Effector CD8-positive, alpha-beta T cell (primary cell): ENCODE measurements at places on chromosomes 7 and 10.

DNA sequence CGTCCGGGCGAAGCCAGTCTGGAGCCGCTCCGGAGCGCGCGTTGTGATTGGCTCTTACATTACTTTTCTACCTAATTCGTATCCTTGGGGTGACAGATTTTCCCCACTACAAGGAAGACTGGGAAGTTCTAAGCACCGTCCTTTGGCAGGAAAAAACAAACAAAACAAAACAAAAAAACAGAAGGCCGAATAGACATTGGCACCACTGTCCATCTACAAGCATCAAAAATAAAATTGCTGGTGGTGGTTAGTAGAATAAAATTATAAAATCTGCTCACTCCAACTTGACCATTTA is 651 bp upstream of the SKAP2 start:
- no peak for DNase-seq

- DNase-seq: peak; percentile 5
Observed at GRCh38 chr10:100621360-100622205, 85.8 kb downstream of the HIF1AN start.

DNA sequence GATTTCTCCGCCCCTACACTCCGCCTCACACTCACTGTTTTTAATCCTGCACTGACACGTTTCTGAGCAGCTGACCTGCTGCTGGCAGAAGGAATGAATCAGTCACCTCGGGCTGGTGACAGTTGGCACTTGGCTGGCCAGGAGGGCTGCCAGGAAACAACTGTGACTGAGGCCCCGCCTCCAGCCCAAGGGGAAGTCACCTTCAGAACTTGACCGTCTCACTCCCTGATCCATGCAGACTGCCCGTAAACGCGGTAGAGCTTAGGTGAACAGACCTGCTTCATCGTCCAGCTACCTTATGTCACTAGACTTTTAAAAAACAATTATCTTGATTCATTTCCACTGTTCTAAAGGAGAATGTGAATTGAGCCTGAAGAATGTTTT is 107.5 kb downstream of the DOCK1 start:
- no peak for DNase-seq

- no peak for DNase-seq
Observed at GRCh38 chr7:155341463-155341983, 43.8 kb downstream of the INSIG1 start.

GRCh38 chr10:125076121-125076825 is 84.1 kb downstream of the CTBP2 start:
- no peak for DNase-seq

DNA sequence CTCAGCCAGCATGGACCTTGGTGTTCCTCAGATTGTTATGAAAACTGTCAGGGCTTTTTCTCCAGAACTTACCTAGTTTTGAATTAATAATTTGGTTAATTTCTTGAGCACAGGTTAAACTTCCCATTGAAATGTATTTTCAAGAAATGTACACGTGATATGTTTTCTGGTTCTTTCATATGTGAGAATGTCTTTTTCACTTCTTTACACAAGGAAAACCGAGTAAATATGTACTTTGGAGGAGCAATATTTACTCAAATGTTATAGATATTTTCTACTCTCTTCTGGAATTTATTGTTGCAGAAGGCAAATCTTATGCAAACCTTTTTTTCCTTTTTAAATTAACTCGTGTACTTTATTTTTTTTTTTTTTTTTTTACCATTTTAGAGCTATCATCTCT is 134.3 kb downstream of the AHR start:
- no peak for DNase-seq

- DNase-seq: no peak
Observed at GRCh38 chr10:76881477-76882220, 756.0 kb downstream of the KCNMA1 start.

GRCh38 chr10:74988054-74988775 is 123.2 kb upstream of the SAMD8 start:
- DNase-seq: no peak

- DNase-seq: no peak
Observed at GRCh38 chr10:22250897-22251660, 33.3 kb upstream of the EBLN1 start.

GRCh38 chr7:91671245-91671644 is 209.3 kb downstream of the MTERF1 start:
- DNase-seq: no peak

DNA sequence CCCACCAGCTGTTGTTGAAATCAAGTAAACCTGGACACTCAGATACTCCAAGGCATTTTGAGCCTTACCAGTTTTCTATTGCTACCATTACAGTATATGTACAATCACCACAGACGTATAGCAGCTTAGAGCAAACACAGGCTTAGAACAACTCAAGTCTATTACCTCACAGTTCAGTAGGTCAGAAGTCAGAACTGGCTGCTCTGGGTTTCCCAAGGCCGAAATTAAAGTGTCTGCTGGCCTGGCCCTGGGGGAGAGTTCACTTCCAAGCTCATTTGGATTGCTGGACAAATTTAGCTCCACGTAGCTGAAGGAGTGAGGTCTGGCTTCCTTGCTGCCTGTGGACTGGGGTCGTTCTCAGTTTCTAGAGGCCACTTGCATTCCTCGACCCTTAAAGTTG is 260.1 kb upstream of the LRRN3 start:
- DNase-seq: no peak

GRCh38 chr10:49089557-49090188 is 25.6 kb downstream of the VSTM4 start:
- DNase-seq: no peak

GRCh38 chr7:116317907-116318306 is 107.6 kb downstream of the TES start:
- no peak for DNase-seq

GRCh38 chr10:13365243-13365642 is 17.1 kb upstream of the SEPHS1 start:
- no peak for DNase-seq

DNA sequence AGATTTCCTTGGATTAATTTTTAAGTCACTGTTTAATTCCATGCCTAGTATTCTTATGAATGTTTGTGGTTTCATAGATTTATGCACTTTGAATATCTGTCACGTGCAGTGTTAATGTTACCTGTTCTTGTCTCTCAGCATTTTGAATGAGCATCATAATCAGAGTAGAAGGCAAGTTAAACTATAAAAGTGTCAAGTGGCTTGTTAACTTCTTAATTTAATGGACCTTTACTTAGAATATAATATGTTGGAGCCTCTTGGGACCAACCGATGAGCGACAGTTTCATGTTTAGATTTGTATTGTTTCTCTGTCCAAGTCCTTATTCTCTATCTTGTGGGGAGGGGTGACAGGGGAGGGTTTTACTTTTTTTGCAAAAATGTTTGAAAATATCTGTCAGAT is 50.6 kb upstream of the MTURN start:
- no peak for DNase-seq

GRCh38 chr7:42021631-42022030 is 215.4 kb downstream of the GLI3 start:
- DNase-seq: no peak
